Effector CD8-positive, alpha-beta T cell (primary cell): ENCODE measurements at places on chromosomes 11 and 22.

DNA sequence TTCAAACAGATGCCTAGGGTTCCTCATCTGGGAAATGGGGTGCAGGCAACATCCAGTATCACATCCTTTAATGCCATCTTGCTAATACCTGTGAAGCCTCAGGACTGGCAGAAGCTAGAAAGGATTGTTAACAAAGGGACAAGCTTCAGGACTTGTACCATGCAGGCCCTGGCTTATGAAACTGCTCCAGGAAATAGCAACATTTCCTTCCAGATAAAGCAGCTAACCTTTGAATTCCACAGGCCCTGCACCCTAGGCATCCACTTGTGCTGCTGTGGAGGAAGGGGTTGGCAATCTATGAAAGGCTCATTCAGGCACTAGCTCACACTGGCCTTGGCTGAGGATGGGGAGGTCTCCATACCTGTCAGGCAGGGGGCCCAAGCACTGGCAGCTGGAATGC, 87.2 kb downstream of the BTBD10 start:
- no peak for DNase-seq

DNA sequence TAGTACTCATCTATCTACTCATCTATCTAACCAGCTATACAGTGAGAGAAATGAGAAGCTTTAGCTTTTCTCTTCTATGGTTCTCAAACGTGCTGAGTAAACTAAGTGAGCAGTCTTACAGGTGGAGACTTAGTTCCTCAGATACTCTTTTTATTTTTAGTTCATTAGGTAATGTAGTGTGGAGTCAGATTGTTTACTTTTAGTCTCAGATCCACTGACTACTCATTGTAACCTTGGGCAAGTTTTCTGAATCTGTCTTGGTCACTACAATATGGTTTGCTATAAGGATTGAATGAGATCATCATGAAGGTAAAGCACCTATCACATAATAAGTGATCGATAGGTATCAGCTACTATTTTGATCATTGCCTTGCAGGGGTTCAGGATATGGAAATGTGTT, 160.1 kb downstream of the RAB38 start:
- DNase-seq = no peak

GRCh38 chr11:18012122-18012905, 533 bp downstream of the SERGEF start:
- no peak for DNase-seq

DNA sequence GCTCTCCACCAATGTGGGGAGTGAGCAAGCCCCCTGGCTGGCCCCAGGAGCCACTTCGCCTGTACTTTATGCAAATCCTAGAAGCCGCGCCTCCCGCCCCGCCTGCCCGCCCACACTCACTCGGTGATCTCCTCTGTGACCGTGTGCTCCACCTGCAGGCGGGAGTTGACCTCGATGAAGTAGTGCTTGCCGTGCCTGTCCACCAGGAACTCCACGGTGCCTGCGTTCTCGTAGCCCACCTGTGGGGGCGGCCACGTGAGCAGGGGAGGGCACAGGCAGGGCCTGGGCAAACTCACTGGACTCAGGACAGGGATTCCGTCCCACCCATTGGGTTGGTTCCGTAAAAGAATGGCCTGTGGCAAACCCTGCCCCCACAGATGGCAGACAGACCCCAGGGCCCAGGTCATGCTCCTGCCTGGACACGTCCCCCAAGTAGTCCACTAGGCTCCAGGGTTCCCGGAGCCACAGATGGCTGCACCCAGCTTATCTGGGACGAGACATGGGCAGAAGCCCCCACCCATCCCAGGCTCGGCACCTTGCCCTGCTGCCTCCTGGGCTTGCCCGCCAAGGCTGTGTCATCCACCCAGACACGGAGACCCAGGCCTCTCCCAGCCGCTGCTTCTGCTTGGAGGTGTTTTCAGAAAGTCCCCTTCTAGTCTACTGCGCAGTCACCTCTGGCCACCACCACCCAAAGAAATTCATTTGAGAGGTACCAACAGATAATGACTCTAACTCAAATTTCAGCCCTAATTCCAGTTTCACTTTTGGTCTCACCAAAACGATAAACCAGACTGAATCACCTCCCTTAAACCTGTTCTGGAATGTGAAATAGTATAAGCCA, 12.1 kb downstream of the LRFN4 start:
- DNase-seq = peak; percentile 67

DNA sequence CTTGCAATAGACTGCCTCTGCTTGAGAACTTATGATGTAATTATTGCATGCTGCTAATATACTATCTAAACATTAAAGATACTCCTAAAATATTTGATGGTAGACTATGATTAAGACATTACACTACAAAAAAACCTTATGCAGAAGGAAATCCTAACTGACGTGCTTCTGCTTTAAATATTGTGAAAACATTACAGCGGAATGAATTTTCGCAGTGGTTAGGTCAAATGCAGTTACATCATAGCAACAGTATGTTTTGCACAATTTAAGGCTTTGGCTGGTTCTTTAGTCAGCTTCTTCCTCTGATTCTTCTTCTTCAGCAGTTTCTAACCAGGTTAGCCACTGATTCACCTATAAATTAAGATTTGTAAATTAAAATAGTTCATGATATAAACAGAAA, 11.2 kb downstream of the EIF4G2 start:
- no peak for DNase-seq

- DNase-seq = no peak
Observed at GRCh38 chr22:19554834-19555404, 30.7 kb upstream of the CLDN5 start.

GRCh38 chr22:30859714-30860095, 108.9 kb downstream of the MORC2 start:
- DNase-seq = no peak

- no peak for DNase-seq
Observed at GRCh38 chr11:15212876-15213275, 98.2 kb downstream of the INSC start.

GRCh38 chr11:45896422-45896984, 10.6 kb downstream of the FREY1 start:
- no peak for DNase-seq

DNA sequence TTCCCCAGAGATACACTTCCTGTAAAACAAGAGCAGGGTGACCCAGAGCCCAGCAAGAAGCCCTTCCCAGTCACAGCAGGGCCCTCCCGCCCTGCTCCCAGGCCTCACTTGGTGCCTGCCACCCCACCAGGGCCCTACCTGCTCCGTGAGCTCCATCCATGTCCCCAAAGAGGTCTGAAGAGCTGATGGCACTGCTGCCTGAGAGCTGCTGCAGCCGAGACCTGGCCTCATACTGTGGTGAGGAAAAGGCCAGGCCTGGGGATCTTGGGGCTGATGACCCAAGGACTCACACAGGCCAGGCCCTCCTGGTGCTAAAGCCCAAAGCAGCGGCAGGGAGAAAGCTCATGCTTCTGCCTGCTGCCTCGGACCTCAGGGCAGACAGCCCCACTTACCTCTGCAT, 10.3 kb downstream of the ARFGAP2 start:
- DNase-seq = no peak

DNA sequence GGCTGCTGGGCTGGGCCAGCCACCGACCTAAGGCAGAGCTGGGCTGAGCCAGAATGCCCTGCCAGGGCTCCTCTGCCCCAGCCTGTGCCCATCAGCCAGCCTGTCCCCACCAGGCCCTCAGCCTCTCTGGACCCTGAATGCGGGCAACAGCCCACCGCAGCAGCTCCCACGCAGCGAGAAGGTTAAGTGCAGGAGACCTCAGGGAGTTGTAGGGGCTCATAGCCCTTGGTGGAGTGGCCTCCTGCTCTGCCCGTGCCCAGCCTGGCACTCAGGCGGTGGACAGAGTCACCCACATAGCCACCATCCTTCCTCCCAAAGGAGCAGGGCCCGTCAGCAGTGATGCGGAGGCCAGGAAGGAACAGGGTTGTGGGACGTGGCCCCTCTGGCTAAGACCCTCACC, 19.1 kb downstream of the WNT7B start:
- DNase-seq = no peak

DNA sequence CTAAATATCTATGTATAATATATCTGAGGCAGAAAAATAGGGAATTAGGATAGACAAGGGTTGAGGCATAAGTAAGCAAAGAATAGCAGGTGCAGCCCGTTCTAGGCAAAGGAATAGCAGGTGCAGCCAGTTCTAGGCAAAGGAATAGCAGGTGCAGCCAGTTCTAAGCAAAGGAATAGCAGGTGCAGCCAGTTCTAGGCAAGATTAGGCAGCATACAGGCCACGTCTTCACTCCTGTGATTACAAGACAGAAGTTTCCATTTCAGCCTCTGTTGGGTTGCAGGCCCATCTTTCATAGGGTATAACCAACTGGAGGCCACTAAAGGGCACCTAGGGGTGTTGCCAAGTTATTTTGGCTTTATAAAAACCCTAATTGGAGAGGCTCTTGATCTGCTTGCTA, 28.8 kb upstream of the CHORDC1 start:
- no peak for DNase-seq

GRCh38 chr11:113729456-113729855, 23.3 kb upstream of the TMPRSS5 start:
- no peak for DNase-seq

GRCh38 chr11:119415966-119416365, 7.0 kb downstream of the THY1 start:
- no peak for DNase-seq

GRCh38 chr22:20186183-20186870, 35.5 kb upstream of the CCDC188 start:
- no peak for DNase-seq

GRCh38 chr11:15818132-15818842, 538.1 kb downstream of the SOX6 start:
- no peak for DNase-seq

DNA sequence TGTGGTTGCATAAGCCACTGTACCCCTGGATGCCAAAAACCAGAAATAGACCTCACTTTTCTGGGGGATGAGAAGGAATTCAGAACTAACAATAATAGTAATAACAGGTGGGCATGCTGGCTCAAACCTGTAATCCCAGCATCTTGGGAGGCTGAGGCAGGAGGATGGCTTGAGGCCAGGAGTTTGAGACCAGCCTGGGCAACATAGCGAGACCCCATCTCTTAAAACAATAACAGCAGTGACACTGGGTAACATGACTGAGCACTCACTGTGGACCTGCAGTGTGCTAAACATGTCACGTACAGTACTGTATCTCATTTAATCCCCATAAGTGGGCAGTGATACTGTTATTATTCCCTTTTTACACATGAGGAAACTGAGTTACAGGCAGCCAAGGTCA, 10.0 kb downstream of the FLRT1 start:
- no peak for DNase-seq

DNA sequence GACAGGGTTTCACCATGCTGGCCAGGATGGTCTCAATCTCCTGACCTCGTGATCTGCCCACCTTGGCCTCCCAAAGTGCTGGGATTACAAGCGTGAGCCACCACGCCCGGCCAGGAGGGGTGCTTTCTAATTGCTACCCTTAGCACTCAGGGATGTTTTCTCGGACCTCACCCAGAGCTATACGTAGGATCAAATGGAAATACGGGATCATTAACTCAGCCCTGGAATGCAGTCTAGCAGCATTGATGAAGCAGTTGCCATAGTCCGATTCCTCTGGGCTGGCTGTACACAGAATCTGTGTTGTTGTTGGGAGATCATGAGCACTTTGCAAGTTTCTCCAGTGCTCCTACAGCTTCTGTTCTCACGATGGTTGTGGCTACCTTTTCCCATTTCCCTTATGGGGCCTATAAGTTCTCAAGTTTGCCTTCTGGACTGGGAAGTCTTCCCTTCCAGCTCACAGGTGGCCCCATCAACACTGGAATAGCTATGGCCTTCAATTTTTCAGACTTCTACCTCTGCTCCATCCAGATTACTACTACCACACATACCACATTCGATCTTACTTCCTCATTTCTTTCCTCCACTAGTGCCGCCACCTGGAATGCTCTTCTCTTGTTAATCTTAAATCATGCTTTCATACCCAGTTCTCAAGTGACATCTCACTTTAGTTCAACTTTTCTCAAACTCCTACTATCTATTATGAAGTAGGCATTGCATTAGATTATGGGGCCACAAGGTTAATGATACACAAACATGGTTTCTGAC, 16.1 kb upstream of the PCF11 start:
- no peak for DNase-seq

GRCh38 chr11:64608636-64609035, 17.6 kb downstream of the SLC22A12 start:
- no peak for DNase-seq

DNA sequence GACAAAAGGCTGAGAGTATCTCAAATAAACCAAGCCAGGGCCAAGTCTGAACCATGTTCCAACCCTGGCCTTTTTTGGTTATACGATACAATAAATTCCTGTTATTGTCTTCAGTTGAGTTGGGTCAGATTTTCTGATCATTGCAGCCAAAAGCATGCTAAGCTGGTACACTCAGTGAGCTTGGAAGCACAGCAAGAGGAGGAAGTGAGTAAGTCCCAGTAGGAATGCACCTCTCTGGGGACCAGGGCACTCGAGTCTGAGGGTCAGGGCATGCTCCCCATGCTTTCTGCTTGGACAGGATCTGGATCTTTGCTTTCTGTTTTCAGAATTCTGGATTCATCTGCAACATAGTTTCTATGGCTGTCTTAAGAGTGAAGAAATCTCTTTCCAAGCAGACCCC, 73.1 kb downstream of the TMPRSS5 start:
- DNase-seq = no peak

DNA sequence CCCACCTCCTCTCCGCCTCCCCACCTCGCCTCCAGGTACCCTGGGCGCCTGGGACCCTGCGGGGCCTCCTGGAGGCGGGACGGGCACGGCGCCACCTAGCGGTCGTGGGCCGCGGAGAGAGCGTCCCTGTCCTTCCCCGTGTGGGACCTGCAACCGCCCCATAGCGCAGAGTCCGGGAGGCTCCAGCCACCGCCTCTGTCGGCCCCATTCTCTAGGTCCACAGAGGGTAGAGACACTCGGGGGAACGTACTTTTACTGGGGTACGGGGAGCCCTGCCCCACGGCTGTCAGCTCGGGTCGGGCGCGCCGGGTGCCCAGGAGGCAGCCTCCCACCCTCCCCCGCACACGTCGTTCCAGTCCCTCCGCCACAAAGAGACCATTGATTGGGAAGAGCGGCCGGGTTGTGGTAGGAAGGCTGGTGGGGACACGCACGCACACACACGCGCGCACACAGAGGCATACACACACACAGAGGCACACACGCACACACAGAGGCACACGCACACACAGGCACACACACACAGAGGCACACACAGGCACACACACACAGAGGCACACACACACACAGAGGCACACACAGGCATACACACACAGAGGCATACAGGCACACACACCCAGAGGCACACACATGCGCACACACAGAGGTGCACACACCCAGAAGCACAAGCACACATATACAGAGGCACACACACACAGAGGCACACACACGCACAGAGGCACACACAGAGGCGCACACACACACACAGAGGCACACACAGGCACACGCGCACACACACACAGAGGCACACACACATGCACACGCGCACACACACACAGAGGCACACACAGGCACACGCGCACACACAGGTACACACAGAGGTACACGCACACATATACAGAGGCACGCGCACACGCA, 12.6 kb upstream of the NECTIN1 start:
- peak; percentile 43 for DNase-seq
